Stimulated activated CD4-positive, alpha-beta T cell treated with anti-CD3 and anti-CD28 coated beads, Interleukin-15, amount 100 ng/mL, for 1 hour (primary cell): ENCODE measurements at places on chromosomes 7 and 10.

DNA sequence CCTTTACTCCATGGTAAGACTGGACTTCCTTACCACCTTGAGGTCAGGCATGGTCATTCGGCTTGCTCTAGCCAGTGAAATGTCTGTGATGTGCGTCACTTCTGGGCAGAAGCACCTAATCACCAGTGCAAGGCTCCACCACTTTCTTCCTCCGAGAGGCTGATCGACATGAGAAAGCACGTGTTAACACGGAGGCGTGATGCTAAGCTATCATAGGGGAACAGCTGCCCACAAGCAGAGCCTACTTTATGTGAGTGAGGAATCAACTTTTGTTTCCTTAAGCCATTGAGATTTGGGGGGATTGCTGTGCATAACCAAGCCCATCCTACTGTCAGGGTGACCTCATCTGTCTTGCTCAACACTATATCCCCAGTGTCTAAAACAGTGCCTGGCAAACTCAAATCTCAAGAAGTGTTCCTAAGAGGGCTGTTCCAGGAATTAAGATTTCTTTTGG is 23.1 kb upstream of the SAR1A start:
- DNase-seq, result no peak

- no peak for DNase-seq
Measured at GRCh38 chr7:80646083-80646865, 7.8 kb downstream of the CD36 start.

- no peak for DNase-seq
Measured at GRCh38 chr7:113460067-113460466, 341.7 kb upstream of the SMIM30 start.

GRCh38 chr7:44224974-44225565 is 24.3 kb downstream of the YKT6 start:
- no peak for DNase-seq

GRCh38 chr7:1237704-1238255 is 5.1 kb downstream of the UNCX start:
- no peak for DNase-seq

GRCh38 chr7:23467291-23467805 is 2.9 kb downstream of the IGF2BP3 start:
- no peak for DNase-seq

DNA sequence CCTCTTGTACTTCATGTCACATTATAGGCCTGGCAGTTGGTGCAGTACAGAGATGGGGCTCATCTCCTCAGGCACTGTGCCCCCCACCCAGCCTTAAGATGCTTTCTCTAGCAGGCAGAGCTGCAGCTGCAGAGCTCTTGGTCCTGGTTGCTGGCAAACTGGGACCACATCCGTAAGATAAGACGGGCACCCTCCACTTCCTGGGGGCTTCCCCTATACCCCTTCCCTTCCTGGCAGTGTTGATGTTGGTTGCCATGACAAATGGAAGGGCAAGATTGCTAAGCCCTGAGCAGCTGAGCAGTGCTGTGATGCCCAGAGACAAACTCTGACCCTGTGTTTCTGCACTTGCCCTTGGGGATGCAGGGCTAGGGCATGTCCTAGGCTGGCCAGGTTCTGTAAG is 103.4 kb upstream of the ANLN start:
- DNase-seq, result no peak

DNA sequence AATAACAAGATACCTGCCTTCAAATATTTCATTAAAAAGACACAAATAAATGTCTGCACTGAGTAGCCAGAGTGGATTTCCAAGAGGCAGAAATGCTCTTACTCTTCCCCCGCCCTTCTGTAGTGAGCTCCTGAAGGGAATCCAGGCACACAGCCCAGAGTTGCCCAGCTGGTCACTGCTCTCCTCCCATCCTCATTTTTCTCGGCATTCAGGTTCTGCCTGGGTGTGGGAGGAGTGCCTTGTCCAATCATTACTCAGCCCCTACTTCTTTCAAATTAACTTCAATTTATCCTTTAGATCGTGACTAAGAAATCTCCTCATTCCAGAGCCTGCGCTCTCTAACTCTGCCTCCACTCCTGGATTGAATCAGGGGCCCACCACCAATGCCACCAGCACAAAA is 12.2 kb downstream of the CCDC6 start:
- no peak for DNase-seq

GRCh38 chr10:116554628-116555027 is 8.9 kb downstream of the PNLIP start:
- DNase-seq, result no peak

DNA sequence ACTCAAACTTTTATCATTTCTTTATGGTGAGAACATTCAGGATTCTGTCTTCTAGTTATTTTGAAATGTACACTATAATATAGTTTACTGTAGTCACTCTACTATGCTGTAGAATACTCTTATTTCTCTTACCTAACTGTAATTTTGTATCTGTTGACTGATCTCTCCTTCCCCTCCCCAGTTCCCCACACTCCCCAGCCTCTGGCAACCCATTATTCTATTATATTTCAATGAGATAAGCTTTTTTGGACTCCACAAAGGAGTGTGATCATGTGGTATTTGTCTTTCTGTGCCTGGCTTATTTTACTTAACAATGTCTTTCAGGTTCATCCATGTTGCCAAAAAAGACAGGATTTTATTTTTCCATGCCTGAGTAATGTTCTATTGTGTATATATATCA is 71.4 kb upstream of the DYNC1I1 start:
- DNase-seq, result no peak

DNA sequence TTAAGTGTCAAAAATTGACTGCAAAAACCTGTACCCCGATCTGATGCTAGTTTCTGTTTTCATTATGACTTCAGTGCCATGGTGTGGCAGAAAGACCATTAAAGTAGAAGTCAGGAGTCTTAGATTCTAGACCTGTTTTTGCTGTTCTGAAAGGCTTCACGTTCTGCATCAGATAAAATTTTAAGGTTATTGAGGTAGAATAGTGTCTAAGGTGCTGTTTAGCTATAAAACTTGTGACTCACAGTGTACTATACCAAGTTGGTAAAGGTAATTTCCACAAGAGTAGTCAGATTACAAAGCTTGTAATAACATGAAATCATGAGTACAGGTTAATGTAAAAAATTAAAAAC is 38.6 kb downstream of the ZNRF2 start:
- no peak for DNase-seq

- no peak for DNase-seq
Measured at GRCh38 chr10:94066411-94066810, 72.7 kb downstream of the PLCE1 start.

DNA sequence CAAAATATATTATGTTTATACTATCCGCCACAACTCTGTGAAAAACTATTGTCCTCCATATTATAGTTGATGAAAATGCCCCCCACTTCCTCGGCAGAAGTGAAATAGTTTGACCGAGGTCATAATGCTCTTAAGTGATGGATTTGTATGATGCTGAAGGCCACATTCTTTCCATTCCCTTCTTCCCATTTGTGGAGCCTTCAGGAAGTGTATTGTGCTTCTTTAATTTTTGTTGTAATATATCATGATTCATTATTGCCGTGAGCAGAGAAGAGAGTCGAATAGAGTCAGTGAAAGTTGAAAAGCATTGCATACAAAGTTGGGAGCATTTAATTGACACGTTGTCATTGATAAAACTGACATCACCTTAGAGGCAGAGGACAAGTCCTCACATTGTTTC is 460.3 kb downstream of the SUGCT start:
- DNase-seq, result no peak

- no peak for DNase-seq
Measured at GRCh38 chr10:93911866-93912265, 18.1 kb downstream of the SLC35G1 start.

GRCh38 chr7:153640586-153640985 is 411.6 kb upstream of the DPP6 start:
- no peak for DNase-seq

DNA sequence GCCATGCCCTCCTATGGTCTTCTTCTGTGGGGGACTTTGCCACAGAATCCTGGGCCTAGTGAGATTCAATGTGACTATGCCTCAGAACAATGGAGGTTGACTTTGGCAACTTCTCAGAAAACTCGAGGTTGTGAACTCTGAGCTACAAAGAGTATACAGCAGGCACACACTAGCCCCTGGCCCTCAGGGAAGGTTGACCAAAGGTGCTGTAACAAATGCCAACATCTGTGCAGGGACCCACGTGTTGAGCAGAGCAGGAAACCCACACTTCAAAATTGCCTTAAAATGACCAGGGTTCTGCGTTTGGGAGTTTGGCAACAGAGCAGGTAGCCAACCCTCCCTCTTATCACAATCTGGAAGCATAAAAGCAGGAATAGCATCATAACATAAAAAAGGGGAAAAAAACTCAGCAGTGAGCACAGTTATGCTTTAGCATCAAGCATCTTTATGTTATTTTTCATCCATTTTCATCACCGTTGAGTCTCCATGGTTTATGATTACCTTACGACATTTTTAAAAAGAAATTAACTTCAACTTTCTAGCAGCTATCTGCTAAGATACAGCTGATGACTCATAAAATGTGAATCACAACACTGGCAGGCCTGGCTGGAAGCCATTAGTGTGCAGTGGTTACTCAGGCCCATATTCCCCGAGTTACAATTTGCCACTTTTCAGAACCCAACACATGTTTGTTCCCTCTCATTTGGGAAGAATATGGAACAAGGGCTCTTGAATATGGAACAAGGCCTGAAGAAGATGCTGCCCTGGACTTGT is 11.1 kb downstream of the PRLHR start:
- no peak for DNase-seq

DNA sequence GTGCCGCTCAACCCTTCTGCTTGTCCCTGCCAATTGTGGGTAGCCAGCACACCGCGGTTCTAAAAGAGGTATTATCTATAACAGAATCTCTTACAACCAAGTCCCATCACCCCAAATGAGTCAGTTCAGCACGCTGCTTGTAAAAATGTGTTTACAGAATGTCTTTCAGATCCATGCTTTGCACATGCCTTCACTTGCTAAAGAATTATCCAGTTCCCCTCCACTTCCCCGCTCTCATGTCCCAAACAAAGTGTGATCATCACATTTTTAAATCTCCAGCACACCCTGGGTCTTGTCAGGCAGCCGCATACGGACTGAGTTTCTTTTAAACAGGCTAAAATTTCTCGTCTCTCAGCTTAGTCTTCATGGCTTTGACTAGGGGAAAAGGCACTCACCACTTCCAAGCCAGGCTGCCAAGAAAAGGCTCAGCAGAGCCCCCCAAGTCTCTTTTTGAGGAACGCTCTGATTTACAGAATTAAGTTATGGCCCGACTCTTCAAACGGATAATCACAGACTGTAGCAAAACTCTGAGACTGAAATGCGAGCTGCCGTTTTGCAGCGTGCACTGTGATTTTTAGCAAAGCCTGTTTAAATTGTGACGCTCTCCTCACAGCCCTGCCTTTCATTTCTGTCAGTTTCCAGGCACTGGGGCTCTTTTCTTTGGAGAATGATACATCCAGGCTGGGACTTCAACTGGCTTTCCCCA is 29.8 kb upstream of the FGFR2 start:
- no peak for DNase-seq

GRCh38 chr10:31004611-31005193 is 27.0 kb downstream of the ZNF438 start:
- DNase-seq, result no peak

DNA sequence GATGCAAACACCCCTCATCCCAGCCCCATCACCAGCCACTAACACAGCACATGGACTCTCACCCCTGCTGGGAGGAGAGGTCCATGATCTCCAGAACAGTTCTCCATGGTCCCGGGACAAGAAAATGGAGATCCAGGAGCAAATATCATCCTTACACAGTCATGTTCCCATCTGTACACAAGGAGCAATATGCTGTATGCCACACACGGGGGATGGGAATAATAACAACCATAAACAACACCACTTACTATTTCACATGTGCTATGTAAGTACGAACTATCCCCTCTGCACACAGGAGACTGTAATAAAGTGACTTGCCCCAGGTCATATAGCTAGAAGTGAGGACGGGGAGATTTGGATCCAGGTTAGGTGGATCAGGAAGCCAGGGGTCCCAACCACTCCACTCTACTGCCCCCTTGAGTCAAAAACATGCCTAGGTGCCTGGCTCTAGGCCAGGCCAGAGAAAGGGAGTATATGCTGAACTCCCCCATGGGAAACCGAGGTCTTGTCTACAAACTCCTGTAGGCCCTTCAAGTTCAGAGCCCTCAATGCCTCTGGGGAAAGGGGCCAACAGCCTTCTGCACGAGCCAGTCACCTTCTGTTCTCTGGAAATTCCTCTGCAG is 34.1 kb downstream of the LRRC20 start:
- no peak for DNase-seq

GRCh38 chr7:18162657-18163056 is 135.0 kb upstream of the PRPS1L1 start:
- DNase-seq, result no peak

DNA sequence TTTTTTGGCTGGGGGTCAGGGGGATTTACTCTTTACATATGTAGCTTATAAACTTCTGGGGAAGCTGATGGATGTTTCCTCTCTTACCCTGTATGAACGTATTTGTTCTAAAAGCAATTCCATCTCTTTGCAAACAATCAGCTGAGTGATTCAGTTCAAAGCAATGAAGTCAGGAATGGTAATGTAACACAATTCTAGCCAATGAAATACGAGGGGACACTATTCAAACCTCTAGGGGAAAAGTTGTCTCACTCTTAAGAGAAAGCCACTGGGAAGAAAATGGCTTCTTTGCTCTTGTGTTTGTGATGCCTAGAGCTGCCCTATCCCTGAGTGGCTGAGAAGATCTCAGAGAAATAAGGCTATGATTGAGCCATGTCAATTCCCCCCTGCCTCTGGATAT is 134.8 kb upstream of the SEMA3C start:
- DNase-seq, result no peak

- DNase-seq, result no peak
Measured at GRCh38 chr10:20405761-20406160, 491.4 kb downstream of the NEBL start.

DNA sequence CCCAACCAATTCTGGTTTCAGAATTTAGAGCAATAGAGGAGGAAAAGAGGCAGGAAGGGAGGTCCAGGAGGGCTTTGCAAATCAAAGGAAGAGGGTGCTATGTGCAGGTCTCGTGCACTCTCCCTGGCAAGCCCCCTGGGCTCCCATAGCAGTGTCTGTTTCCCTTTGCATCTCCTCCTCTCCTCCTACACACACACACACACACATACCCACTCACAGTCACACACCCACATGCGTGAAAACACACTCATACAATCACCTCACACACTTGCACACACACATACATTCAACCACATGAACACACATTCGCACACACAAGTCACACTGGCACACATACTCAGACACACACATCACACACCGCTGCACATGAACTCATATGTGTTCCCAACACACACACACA is 105.3 kb downstream of the OAT start:
- no peak for DNase-seq

DNA sequence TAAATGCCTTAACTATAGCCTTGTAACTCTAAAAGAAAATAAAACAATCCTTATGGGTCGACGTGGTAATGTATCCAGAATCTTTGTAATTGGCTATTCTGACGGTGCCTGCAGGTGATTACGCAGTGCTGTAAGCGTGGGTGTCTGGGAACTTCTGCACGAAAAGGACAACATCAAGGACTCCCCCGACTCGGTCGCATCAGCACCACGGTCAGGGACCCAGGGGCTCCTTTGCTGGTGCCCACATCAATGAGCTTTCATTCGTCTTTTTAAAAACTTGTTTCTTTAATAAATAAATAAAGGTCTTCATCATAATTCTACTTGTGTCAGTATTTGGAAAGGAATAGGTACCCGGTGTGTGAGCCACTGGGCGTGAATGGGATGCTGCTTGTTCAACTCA is 13.2 kb downstream of the MKI67 start:
- DNase-seq, result no peak
